T follicular helper cell (primary cell): ENCODE measurements at places on chromosomes 2 and 18.

DNA sequence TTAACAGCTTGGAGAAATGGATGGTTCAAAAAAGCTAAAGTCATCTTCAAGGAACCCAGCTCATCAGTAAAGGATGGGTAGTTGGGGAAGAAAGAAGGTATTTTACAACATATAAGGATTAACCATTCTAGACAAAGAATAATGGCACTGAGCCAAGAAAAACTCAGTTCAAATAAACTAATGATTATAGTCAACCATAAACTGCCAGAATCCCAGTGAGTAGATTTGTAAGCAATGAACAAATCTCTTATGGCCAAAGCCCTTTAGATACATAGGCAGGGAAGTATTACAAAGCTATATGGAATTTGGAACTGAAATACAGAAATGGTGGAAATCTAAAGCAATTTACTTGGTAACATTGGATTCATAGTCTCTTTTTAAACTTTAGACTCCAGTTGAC lies 92.4 kb upstream of the ZFP36L2 start:
- no peak for DNase-seq

DNA sequence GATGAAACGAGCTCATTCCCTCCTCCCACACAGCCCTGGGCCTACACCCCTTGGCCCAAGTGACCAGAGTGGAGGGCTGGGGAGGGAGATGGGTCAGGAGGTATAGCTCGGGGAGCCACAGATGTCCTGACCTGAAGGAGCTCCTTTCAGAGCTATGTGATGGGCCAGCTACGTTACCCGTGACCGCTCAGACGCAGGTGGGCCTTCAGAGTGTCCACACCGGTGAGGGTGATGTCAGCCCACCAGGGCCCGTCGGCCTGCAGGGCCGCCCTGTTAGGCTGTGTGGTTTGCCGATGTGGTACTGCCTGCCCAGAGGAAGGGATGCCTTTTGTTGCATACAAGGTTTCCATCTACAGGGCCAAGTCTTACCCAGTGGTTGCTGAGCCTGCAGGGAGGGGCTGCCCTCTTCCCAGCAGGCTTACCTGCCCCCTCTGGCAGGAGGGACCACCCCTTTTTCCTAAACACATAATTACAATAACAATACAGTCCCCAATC lies 41.8 kb upstream of the FOSL2 start:
- DNase-seq: no peak

GRCh38 chr18:13449651-13450050 lies 231.1 kb downstream of the LDLRAD4 start:
- no peak for DNase-seq

GRCh38 chr2:8790739-8791162 lies 46.7 kb downstream of the KIDINS220 start:
- DNase-seq: no peak

- DNase-seq: no peak
These were observed 35.6 kb upstream of the UBE2F start for GRCh38 chr2:237931205-237931721.

DNA sequence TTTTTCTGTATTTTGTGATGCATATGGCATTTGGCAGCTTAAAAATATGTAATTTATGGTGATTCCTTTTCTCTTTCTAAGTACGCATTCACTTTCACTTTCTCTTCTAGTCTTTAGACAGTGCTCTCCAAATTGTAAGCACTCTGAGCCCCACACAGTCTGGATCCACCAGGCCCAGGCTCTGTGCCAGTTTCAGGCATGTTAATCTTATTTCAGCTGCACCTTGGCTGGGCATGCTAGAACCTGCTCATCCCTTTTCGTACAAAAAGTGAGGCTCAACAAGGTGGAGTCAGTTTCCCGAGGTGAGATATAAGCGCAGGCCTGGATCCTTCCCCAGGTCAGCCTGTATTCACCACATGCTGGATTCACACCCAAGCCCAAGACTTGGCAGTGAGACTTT lies 203.9 kb downstream of the MTX2 start:
- DNase-seq: no peak

DNA sequence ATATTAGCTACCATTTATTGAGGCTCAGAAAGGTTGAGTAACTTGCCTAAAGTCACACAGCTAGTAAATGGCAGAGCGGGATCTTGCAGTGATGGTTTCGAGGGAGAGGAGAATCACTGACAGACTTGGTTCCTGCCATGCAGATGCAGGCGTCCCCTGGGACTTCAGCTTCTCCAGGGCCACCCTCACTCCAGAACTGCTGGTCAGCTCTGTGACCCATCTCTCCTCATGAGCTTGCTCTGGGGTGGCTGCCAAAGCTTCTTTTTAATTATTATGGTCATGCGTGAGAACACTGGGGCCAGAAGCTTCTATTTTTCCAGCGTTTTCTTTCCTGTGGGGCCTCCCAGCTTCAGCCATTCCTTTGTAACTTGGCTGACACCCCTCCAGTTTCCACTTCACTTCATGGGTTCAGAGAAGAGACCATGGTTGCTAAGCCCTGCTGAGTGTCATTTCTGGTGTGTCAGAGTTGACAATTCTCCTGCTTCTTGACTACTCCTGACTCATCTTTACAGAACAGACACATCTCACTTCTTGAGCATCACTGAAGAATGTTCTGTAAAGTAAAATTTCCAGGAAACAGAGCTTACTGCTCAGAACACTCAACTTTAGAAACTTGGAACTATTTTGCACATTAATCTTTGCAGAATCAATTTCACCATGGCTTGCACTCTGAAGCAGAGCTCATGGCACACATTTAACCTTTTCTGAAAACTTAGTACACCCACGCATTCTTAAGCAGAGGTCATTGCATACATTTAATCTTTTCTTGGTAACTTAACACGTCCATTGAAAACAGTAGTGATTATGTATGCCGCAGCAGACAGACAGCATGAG lies 70.4 kb downstream of the IL1R2 start:
- DNase-seq: no peak

- no peak for DNase-seq
These were observed 10.5 kb upstream of the IKZF2 start for GRCh38 chr2:213161759-213162515.

DNA sequence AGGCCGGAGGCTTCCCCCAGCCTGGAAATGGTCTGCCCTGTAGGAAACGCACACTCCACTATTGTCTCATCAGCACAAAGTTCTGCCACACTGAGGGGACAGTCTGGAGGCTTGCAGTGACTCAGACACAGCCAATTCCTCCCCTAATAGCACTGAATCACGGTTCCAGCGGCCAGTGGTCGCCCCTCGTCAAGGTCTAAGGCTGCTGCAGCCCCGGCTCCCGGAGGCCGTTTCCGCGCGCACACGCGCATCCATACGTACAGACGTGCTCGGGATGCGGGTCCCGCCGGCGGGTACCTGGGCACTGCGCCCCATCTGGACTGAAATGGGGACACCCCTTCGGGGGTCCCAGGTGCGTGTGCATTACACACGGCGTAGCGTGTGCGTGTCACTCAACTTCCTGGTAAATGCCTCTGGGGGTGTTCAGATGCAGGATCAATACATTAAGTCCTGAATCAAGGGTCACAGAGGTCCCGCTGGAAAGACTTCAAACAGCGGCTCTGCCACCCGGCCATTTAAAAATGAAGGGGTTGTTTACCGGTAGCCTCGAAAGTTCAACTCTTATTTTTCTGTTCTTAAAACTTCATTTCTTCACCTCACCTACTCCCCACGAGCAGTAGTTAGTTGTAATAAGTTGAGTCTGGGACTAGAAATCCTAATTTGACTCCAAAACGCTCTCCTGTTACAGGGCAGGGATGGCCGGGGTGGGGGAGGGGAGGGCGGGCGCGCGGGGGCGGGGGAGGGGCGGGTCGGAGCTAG lies 572 bp upstream of the ZNF516 start:
- no peak for DNase-seq

DNA sequence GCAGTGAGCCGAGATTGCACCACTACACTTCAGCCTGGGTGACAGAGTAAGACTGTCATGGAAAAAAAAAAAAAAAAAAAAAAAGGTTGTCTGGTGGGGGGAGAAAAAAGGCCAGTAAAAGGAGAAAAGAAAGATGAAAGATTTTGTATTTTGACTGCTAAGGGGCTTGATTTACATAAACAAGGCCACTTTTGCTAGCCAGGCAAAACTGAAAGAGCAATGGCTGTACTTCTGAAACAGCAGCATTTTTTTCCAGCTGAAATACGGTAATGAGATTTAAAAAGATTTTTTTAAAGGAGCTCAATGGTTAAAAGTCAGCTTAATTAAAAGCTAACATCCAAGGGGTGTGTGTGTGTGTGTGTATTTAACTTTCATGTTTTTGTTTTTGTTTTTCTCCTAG lies 11.3 kb upstream of the OXER1 start:
- no peak for DNase-seq

- DNase-seq: peak; percentile 37
These were observed 7.9 kb downstream of the CROCC2 start for GRCh38 chr2:240913810-240914644.

GRCh38 chr2:62196278-62196901 lies 475 bp downstream of the B3GNT2 start:
- DNase-seq: peak; percentile 45

DNA sequence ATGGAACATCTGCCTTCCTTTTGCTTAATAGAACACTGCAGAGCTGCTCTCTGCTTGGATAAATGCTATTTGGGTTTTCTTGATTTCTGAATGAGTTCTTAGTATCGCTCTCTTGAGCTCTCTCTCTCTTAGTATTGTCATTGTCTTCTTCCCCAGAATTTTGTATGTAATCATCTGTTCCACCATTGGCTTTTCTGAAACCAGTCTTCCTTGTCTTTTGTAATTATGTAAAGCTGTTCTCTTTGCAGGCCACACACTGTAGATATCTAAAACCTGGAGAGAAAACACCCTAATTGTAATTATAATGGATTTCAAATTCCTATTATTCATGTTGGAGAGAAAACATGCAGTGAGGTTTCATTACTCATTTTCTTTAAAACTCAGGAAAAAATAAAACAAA lies 333.1 kb upstream of the CHAC2 start:
- no peak for DNase-seq

GRCh38 chr18:65221736-65222135 lies 529.1 kb upstream of the CDH7 start:
- DNase-seq: no peak

DNA sequence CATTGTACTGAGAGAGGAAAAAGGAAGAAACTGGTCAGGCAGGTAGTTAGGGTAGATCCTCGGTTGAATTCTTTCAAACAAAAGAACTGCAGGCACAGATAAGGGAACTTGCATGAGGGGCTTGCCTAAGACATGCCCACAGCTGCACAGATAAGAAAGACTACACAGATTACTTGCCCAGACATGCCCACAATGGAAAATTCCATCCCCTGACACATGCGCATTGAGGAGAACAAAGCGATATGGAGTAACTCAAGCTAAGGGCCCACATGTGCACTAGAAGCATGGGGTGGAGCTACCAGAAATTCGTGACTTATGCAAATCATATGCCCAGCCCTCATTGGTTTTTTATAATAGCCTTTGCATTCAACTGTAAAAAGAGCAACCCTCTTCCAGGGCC lies 181.3 kb upstream of the ZNF521 start:
- DNase-seq: no peak

DNA sequence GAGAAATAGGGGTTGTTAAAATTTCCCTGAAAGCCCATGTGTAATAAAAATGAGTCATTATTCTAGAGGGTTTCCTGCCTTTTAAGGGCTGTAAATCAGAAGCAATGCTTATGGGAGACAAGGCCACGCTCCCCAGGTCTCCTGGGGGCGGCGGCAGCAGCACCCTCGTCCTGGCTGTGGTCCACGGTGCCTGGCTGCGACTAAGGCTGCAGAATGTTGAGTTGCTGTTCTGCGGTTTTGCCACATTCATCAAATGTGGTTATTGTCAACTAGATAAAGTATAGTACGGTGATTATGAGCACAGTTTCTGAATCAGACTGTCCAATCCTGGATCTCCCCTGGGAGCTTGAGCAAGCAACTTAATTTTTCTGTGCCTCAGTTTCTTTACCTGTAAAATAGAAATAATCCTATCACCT lies 11.9 kb upstream of the AGFG1 start:
- DNase-seq: peak; percentile 34

GRCh38 chr2:38129481-38129880 lies 53.5 kb upstream of the CYP1B1 start:
- DNase-seq: no peak

DNA sequence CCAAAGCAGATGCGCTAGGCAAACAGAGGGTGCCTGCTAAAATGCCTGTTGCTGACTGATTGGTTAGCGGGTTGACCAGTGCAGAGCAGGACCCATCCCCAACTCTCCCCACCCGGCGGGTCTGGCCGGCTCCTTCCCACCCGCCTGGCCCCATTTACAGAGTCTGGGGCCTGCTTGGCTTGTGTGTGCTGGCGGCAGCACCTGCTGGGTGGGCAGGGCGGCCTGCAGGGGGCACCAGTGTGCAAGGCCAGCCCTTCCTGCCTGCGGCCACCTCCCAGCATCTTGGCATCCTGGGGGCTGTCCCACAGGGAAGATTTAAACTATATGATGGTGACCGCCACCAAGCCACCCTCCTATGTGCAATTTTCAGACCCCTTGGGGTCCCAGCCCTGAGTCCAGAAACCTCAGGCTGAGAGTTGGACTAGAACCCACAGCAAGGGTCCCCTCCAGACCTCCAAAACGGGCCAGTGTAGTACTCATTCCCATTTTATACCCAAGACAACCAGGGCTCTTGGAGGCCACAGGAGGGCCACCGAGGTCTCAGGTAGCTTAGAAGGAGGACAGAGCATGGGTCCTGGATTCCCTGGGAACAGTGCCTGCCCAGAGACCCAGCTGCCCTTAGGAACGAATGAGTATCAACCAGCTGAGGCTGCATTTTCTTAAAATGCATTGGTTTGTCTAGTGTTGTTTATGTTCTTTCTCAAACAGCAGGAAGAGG lies 173.6 kb downstream of the SMAD7 start:
- peak; percentile 54 for DNase-seq

DNA sequence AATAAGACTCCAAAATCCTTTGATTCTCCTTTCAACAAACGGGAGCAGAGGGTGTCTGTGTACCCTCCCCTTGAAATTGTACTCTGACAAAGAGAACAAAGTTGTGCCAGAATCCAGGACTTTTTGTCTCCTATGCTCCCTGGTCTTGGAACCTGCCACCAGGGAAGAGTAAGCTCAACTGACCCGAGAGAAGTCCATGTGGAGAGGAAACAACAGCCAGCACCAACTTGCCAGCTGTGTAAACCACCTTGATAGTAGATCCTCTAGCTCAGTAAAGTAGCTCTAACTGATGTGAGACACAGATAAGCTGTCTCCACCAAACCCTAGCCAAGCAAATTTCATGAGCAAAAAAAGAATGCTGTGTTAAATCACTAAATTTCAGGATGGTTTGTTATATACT lies 46.9 kb downstream of the LNPK start:
- DNase-seq: no peak

DNA sequence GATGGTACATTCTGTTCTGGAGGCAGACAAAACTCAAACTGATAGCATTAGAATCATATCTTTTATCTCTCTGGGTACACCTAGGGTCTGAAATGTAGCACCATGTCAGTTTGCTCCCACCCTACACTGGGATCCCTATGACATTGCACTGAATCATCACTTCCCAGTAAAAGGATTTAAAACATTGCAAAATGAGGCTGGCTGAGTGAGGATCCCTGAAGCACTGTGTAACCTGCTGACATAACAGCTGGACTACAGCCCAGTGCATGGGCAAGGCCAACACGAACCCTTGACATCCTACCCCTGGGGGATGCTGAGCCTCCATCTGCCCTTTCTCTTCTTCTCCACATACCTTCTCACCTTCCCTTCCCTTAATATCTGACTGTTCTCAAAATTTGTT lies 253.2 kb downstream of the TTC32 start:
- no peak for DNase-seq
